Aortic smooth muscle cell (primary cell): ENCODE measurements at places on chromosomes 4 and X. TPM values are rescaled to one million over a fixed set of nuclear protein-coding genes. Genes with fewer than 3 reads are reported as not detected.

CENPE gene
- 10.5 and 14.5 TPM in 2 replicates for total RNA-seq

COX7B gene
- total RNA-seq: 475 and 584 TPM in 2 replicates

CENPVL2 gene
- total RNA-seq: not detected in 2 replicates

ARHGEF38 gene
- not detected in 2 replicates for total RNA-seq
